ENCODE measurements at places on chromosomes 16 and 17. TPM values are rescaled to one million over a fixed set of nuclear protein-coding genes. Genes with fewer than 3 reads are reported as not detected.

OMG gene
- 0.09 TPM for total RNA-seq

PLA2G15 gene
- total RNA-seq = 15.0 TPM

MRM1 gene
- 2.9 TPM for total RNA-seq

PMFBP1 gene
- 0.63 TPM for total RNA-seq

SLC22A31 gene
- total RNA-seq = not detected

GRAPL gene
- total RNA-seq = 40.6 TPM

CA7 gene
- total RNA-seq = not detected

CCL16 gene
- total RNA-seq = 0.19 TPM

ELAC2 gene
- total RNA-seq = 95.6 TPM

SPECC1 gene
- 5.4 TPM for total RNA-seq

FSCN2 gene
- total RNA-seq = 0.27 TPM

CCDC200 gene
- total RNA-seq = not detected

Data from endothelial cell of coronary artery (primary cell).